ENCODE measurements at places on chromosomes 3 and 15.

DNA sequence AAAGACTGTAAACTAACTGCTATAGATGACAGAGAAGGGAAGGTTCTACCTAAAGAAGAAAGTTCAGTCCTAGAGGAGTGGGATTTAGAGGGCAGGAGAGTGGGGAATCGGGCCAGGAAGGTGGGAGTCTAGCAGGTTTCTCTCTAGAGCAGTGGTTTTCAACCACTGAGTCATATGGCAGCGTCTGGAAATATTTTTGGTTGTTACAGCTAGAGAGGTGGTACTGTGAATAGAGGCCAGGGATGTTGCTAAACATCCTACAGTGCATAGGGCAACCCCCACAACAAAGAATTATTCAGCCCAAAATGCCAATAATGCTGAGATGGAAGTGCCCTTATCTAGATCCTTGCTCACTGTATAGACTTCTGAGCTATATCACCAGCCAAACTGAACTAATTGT, 28.7 kb downstream of the ATP1B3 start:
- no peak for DNase-seq

DNA sequence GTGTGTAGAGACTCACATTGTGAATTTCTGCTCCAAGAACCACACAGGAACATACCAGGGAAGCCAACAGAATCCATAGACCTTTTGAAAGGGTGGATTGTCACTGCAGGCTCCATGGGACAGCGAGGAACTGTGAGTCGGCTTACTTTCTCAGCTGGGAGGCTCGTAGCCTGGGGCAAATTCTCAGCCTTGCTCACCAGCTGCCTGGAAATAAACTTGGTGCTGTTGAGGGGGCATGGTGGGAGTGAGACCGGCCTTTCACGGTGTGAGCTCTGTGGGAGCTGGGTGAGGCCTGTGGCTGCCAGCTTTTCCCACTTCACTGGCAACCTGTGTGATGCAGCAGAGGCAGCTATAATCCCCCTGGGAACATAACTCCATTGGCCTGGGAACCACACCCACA, 146.6 kb upstream of the P2RY1 start:
- no peak for DNase-seq

- no peak for DNase-seq
These were observed 29.3 kb downstream of the NFKBIZ start for GRCh38 chr3:101878589-101878988.

DNA sequence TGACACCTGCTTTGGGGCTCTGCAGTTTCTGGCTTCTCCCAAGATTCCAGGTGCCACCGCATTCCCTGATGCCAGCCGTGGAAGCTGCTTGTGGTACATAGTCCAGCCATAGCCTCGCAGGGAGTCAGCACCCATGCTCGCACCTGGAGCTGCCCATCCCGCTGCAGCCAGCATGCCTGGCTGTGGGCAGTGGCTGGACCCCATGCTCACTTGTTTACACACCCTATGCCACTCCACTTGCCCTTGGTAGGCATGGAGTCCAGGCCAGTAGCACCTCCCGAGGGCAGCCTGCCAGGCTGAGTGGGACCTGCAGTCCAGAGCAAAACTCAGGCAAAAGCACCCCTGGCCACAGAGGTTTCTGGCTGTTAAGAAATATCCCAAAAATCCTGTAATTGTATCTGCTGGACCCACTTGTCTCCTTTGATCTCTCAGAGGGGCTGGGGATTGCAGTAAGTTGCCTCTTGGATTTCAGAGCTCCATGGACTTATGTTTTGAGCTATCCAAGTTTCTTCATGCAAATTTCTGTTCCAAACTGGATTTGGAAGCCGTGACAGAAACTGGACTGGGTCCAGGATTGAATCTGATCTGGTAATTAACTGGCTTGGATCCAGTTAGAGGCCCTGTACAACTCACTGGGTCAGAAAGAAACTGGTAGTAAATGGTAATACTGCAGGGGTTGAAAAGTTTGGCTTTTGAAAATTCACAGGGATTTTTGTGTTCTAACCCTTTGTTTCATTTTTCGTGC, 149.3 kb downstream of the FMN1 start:
- no peak for DNase-seq

DNA sequence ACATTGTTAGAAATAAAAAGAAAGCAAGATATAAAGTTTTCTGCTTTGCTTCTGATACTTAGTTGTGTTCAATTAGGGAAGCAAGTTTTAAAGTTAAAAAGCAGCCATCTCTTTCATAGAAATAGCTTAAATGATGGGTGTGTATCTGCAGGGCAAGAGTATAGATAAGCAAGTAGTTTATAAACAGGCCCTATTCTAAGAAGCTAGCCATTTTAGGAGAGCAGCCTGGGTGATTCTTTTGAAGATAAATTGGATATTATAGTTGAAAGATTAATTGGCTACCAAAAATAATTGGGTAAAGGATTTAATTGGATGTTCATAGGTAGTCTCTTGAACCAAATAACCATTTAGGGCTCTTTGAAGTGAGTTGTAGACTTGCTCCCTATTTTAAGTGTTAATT, 5.6 kb downstream of the EIF3J start:
- DNase-seq, result no peak

DNA sequence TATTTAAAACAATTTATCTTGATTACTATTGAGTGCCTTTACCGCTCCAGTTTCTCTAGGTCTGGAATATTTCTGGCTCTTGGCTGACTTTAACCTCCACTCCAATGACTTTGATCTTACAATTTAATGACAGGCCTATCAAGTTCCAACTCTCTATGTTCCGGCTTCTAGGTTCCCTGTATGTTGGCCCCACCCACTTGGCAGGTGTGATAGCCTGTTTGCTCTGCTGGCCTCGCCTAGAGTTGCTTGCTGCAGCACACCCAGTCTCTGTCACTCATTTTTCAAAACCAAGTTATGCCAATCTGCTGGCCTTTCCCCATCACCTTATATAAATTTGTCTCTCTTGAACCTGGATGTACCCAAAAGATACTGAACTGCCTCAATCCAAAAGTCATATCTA, 428.0 kb downstream of the ROBO1 start:
- no peak for DNase-seq

- DNase-seq, result no peak
These were observed 55.0 kb upstream of the ABHD10 start for GRCh38 chr3:111923806-111924205.

DNA sequence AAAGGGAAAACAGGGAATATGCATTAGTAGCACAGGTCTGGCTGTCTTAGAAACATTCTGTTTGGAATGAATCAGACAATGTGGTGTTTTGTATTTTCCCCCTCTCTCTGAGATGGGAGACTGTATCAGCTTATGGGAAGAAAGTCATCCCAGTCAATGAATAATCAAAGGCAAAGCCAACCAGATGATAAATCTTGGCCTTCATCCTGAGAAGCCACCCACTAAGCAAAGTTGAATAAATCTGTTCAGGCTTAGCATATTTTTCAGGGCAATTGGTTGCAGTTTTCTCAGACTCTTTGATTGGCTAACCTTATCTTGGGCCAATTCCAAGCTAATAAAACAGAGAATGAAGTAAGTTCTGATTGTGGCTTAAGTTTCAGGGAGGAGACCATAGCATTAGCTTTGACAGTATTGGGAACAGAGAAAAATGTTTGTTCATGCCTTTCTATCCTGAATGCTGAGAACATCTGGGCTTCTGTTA, 63.6 kb upstream of the ARL8B start:
- no peak for DNase-seq

DNA sequence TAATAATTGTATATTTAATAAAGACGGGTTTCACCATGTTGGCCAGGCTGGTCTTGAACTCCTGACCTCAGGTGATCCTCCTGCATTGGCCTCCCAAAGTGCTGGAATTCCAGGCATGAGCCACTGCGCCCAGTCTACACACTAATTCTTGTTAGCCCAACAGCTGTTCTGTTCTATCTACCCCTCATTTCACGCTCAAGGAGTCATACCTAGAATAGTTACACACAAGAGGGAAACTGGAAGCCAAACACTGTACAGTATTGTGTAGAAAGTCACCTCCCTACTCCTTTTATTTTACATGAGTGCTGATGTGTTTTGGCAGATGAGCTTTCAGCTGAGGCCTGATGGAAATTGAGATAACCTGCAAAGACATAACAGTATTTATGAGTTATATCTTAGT, 13.4 kb upstream of the CTDSPL2 start:
- DNase-seq, result no peak

- DNase-seq, result no peak
These were observed 282.8 kb upstream of the ADAMTS9 start for GRCh38 chr3:64970634-64971033.

- DNase-seq, result no peak
These were observed 48.5 kb downstream of the SATB1 start for GRCh38 chr3:18376682-18377081.

GRCh38 chr3:29693863-29694262, 413.0 kb downstream of the RBMS3 start:
- DNase-seq, result no peak

DNA sequence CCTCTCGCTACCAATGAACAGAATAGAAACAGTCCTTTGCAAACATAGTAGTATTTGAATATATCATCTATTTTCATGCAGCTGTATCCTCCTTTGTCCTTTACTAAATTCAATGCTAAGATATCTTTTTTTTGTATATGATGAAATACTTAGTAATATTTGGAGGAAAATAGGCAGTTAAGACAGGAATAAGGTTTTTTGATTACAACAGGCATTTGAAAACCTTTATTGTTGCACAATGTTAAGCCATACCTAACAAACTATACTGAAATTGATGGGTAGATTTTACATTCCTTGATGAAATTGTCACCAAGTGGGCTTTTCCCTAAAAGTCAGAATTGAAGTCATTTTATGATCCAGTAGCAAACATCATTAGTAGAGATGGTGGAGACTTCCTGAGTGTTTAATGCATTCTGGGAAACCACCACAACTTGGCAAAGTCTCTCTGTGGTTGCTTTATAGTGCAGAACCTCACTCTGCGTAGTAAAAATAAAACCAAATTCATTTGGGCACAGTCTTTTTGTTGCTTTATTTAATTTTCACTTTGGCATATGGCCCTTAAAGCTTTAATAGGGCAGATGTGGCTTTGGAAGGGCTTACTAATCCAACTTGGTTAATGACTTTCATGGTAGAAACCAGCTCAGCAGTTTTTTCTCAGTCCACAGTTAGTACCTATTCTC, 216.0 kb downstream of the DIPK2A start:
- no peak for DNase-seq

DNA sequence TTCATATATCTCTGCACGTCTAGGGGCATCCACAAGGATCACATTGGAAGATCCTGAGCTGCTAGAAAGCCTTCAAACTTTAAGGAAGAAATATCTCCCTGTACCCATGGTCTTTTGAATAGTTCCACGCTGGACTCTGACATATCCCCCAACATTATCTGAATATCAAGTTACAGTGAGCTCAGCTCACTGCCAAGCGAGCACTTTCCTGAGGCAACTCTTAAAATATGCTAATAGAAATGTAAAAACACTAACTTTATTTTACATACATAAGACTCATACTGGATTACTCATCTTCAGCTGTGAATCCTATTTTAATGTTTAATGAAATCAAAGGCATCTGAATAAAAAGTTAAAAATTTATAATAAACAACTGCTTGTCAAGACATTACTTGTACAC, 420.2 kb upstream of the CCDC54 start:
- no peak for DNase-seq
